ENCODE measurements at places on chromosomes 5 and 9.

GRCh38 chr9:21974722-21975409, 19.3 kb downstream of the CDKN2A start:
- DNase-seq, result peak; percentile 42

- DNase-seq, result no peak
Observed at GRCh38 chr9:68797116-68797515, 92.1 kb downstream of the PIP5K1B start.

- DNase-seq, result no peak
Observed at GRCh38 chr5:39775797-39776365, 351.1 kb upstream of the DAB2 start.

- DNase-seq, result no peak
Observed at GRCh38 chr5:124741711-124742496, 4.5 kb downstream of the ZNF608 start.

- peak; percentile 64 for DNase-seq
Observed at GRCh38 chr5:138138949-138139780, at the start of gene NME5. TSS of gene NME5 (minus strand) at chr5:138139428. CDS start at chr5:138138780, 648 bp downstream.

DNA sequence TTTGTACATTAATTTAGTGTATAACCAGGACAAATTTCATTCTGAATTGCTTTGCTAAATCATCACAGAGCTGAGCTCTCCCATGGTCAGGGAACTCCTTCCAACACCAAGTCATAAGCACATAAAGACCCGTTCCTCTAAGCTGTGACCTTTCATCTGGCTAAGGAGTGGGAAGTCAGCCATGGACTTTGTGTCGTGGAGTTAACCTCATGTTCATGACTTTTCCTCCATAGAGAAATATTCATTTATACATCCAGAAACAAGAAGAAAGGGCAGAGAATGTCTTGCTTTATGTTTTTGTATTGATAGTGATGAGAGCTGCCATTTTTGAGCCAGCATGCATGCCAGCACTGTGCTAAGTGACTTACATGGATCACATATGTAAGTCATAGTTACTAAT, 97.5 kb downstream of the INIP start:
- DNase-seq, result no peak

DNA sequence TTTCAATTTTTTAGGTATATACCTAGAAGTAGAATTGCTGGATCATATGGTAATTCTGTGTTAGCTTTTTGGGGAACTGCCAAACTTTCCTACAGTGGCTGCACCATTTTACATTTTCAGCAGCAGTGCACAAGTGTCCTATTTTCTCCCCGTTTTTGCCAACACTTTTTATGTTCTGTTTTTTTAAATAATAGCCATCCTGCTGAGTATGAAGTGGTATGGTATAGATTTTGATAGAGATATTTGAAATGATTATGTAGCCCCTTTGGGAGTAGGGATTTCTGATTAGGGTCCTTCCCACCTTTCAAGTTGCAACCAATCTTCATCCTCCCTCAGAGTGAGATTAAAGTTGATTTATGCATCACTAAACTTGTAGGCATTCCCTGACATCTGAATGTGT, 76.5 kb downstream of the ARHGEF28 start:
- DNase-seq, result no peak

DNA sequence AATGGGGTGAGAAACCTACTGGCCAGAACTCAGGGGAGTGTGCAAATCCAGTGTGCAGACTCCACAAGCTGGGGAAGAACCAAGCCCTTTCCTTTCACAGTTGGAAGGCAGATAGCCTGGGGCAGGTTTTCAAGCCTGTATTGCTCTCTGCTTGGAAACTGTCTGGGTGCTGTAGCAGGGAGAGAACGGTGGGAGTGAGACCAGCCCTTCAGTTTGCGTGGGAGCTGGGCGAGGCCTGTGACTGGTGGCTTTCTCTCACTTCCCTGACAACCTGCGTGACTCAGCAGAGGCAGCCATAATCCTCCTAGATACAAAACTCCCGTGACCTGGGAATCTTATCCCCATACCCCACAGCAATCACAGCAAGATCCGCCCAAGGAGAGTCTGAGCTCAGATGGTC, 44.9 kb upstream of the SNCAIP start:
- no peak for DNase-seq

GRCh38 chr5:144896473-144896872, 725.8 kb downstream of the KCTD16 start:
- no peak for DNase-seq

- no peak for DNase-seq
Observed at GRCh38 chr9:76732341-76732958, 31.8 kb upstream of the PCA3 start.

GRCh38 chr9:86036555-86036954, 62.8 kb downstream of the GOLM1 start:
- DNase-seq, result no peak

- DNase-seq, result no peak
Observed at GRCh38 chr5:41337216-41337615, 123.9 kb upstream of the C6 start.

- no peak for DNase-seq
Observed at GRCh38 chr5:173567548-173567947, 48.9 kb downstream of the BOD1 start.

- no peak for DNase-seq
Observed at GRCh38 chr9:106795031-106795430, 67.9 kb upstream of the ZNF462 start.

DNA sequence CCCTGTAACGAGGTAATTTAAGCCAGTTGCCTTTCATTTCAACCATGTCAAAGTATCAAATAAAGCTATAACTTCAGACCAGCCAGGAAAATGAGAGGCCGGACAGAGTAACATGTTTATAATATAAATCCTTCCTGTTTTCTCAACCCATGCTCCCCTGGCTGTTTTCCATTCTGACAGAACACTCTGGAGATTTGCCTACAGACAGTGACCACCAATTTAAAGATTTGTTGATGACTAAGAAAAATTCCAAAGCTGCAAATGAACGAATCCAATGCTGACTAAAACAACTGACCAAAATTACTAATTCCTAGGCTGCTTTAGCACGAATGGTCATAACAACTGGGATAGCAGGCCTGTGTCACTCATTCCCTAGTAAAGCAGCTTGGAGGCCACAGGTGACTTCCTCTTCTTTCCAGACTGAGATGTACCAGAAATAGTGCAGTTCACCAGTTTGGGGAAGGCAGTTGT, 141.4 kb downstream of the AOPEP start:
- DNase-seq, result no peak

- no peak for DNase-seq
Observed at GRCh38 chr9:97524424-97524823, 23.0 kb downstream of the TMOD1 start.

DNA sequence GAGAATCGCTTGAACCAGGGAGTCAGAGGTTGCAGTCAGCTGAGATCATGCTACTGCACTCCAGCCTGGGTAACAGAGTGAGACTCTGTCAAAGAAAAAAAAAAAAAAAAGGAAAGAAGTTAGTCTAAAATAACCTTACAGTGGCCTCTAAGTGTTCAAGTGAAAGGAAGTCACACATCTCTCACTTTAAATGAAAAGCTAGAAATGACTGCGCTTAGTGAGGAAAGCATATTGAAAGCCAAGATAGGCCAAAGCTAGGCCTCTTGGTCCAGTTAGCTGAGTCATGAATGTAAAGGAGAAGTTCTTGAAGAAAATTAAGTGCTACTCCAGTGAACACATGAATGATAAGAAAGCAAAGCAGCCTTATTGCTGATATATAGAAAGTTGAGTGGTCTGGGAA, 38.1 kb downstream of the ITGA1 start:
- DNase-seq, result no peak

DNA sequence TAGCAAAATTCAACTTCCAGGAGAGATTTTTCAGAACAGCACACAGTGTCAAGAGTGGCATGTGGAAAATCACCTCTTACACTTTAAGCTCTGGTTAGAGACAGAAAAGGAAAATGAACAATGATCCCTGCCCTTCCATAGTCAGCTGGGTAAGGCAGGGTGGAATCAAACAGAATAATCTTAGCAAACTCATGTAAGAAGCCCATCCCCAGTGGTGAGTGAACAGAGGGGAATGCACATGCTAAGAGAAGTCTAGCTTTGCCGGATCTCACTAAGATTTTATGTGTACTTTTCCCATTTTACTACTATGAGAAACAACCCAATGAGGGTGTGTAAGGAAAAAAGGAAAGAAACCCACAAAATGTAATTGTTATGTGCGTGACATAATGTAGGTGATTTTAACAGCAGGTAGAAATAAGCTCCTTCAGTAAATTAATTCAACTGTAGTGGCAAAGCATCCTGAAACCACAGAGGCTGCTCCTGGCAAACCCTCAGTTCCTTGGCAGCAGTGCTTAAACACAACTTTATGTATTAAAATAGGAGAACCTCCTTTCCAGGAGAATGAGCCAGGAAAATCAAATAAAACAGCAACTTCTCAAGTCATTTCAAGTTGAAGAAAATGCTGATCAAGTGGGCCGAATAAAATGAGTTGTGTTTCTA, 366.0 kb upstream of the TRPC7 start:
- DNase-seq, result no peak

- DNase-seq, result no peak
Observed at GRCh38 chr5:109844695-109845094, 155.0 kb downstream of the MAN2A1 start.

- no peak for DNase-seq
Observed at GRCh38 chr9:99309141-99309939, 87.3 kb downstream of the SEC61B start.

- no peak for DNase-seq
Observed at GRCh38 chr9:116247791-116248374, 94.3 kb downstream of the PAPPA start.

DNA sequence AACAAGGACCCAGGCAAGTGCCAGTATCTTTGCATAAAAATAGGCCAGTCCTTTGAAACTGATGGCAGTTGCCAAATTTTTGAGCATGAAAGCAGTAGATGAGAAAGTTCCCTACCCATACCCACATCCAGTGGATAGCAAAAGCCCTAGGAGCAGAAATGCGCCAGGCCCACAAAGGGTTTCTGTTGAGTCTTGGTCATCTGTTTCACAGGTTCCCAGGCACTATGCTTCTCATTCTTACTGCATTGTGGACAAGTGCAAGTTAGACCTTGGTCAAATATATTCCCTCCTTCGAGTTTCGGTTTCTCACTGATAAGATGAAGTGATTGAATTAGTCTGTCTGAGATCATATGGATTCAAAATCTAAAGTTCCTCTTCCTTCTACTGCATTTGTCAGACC, 152.3 kb downstream of the NR3C1 start:
- no peak for DNase-seq

- no peak for DNase-seq
Observed at GRCh38 chr9:18606846-18607245, 132.9 kb downstream of the ADAMTSL1 start.

GRCh38 chr5:14471507-14471906, 110.1 kb upstream of the OTULINL start:
- DNase-seq, result no peak

DNA sequence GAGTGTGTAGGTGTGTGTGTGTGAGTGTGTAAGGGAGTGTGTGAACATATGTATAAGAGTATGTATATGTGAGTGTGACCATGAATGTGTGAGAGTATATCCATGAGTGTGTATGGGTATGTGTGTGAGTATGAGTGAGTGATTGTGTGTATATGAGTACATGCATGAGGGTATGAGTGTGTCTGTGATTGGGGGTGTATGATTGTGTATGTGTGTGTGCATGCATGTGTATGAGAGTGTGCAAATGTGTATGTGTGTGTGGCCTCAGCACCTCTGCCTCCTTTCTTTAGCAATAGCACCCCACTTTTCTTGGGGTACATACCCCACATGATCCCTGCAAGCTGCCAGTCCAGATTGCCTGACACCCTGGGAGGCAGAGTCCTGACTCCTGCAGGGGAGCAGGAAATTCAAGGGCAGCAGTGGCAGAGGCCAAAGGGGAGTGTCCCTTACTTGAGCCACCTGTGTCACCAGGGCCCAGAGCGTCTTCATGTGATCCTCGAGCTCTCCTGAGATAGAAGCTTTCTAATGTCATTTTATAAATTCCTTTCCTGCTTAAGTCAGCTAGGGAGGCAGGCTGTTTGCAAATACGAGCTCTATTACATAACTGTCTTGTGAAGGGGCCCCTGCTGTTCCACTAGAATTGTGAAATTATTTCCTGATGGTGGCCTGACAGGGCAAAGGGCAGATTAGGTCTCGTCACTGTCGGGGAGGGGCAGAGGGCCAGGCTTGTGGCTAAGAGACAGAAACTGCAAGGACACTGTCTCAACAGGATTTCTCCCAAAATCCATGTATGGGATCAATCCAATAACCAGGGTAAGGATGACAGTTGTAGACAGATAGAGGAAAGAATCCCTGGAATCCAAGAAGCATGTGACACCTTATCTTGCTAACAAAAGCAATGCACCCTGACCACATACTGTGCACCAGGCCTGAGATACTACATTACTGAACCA, 389.1 kb downstream of the GADD45G start:
- DNase-seq, result peak; percentile 34

DNA sequence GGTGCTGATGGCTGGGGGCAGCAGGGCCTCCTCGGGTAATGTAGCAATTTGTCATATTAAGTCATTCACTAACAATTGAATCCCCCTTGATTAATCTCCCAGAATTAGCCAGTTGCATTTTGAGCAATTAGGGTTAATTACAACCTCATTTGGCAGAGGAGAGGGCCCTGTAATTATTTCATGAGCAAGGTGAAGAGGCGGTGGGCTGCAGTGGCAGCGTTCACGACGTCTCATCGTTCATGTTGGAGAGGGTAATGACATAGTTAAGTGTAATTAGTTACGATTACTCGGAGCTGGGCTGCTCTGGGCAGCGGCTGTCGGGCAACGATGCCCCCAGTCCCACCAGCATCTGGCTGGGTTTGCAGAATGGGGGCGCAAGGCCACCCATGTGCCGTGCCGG, 46.0 kb downstream of the NEK6 start:
- no peak for DNase-seq
